ENCODE measurements at places on chromosomes 7 and 10.

- DNase-seq, result no peak
Observed at GRCh38 chr7:16916105-16916639, 34.4 kb upstream of the AGR3 start.

- DNase-seq, result no peak
Observed at GRCh38 chr10:84743483-84743882, 415.1 kb downstream of the CCSER2 start.

DNA sequence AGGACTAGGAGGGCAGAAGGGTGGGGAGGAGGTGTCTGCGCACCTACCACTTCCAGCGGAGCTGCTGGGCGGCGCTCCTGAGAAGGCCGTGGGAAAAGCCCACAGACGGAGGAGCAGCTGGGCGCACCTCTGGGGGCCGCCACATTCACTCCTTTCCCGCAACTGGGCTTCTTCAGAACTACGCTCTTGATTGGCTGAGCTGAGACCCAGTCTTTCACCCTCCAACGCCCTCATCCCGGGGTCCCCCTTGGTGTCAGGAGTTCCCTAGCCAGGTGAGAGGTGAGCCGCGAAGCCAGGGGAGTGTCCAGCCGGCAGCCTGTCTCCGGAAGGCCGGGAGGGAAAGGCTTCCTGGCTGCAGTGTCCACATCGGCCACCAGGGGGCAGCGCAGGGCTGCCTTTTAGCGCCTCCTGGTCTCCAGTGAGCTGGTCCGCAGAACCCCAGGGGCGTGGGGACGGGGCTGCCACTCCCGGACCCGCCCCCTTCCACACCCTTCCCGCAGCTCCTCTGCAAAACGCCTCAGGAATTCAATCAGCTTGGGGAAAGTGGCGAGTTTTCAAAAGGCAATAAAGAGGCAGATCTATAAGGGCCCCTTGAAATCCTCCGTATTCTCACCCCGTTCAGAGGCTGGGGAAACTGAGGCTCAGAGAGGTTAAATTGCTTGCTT is 98.8 kb downstream of the CHST15 start:
- peak; percentile 68 for DNase-seq

- no peak for DNase-seq
Observed at GRCh38 chr10:114256008-114256765, 17.1 kb downstream of the VWA2 start.

- no peak for DNase-seq
Observed at GRCh38 chr10:110508806-110509544, 11.3 kb downstream of the DUSP5 start.

- DNase-seq, result no peak
Observed at GRCh38 chr7:151144387-151144786, 23.1 kb downstream of the GBX1 start.

- DNase-seq, result no peak
Observed at GRCh38 chr7:89223900-89224395, 428.4 kb upstream of the TEX47 start.

- DNase-seq, result no peak
Observed at GRCh38 chr10:119908166-119908565, 15.6 kb downstream of the SEC23IP start.

DNA sequence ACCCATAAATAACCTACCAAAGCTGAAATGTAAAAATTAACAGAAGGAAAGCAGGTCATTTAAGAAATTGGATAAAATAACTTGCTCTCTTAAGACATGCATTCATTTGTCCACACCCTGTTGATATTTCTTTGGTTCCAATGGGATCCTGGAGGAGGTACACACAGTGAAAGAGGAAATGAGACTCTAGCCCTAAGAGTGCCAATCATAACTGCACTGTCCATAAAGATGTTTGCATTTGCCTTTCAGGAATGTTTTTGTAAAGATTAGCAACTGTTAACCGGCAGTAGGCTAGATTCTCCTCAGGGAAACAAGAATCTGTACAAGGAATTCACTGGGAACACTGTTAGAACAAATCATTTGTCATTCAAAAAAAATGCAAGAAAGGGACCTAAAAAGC is 61.0 kb downstream of the MEOX2 start:
- no peak for DNase-seq

GRCh38 chr7:37960483-37960882 is 40.0 kb downstream of the EPDR1 start:
- DNase-seq, result no peak

DNA sequence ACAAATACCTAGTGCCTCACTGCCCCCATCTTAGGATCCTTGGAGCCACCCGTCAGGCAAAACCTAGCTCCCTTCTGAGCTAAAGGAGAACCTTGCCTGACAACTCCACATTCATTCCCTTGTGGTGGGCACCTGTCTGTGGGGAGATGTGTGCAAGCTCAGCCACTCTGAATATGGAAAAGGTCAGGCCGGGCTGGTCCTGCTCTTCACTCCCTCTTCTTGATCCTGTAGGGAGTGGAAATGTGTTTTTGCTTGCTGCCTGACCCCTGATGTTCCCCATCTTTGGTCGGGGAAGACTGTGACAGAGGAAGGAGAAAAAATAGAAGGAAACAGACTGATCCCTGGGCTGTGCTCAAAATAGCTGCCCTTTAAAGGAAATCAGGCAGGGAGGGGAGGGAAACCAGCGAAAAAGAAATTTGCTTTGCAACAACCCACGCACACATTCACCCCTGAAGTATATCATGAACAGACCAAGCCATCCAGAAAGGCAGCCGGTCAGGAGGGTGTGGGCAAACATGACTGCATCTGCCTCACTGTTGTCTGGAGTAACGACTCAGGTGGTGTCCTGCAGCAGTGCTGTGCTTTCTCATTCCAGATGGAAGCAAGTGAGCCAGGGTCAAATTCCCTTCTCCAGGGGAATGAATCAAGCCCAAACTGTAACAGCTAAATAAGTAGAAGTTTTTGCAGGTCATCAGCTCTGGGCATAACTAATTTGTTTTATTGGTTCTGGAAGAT is 74.0 kb downstream of the SCRN1 start:
- DNase-seq, result no peak

DNA sequence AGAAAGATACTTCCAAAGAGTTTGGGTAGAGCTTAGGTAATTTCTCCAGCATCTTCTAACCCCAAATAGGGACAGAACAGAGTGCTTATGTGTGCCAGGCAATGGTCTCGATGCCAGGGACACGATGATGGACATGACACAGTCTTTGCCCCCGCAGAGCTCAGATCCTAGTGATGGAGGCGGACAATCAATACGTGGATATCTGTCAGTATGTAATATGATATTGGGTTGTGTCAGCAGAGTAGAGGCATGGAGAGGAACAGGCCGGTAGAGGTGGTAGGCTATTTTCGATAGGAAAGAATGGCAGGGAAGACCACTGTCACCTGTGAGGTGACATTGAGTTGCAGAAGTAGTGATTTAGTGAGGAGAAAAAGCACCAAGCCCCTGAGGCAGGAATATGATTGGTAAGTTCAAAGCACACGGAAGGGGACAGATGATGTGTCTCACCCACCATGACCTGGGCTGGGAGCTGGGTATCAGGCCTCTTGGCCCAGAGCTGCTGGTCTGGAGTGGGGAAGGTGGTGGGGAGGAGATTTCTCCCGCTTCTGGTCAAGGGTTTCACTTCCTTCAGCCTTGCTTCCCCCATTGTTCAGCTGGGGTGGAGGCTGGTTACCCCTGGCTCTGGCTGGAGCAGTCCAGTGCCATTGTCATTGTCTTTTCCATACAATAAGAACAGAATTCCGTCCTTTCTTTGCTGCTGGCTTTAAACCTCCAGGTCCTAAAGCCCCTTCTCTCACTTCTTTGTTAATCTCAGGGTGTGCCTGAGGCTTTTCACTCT is 36.0 kb upstream of the SRGN start:
- no peak for DNase-seq

DNA sequence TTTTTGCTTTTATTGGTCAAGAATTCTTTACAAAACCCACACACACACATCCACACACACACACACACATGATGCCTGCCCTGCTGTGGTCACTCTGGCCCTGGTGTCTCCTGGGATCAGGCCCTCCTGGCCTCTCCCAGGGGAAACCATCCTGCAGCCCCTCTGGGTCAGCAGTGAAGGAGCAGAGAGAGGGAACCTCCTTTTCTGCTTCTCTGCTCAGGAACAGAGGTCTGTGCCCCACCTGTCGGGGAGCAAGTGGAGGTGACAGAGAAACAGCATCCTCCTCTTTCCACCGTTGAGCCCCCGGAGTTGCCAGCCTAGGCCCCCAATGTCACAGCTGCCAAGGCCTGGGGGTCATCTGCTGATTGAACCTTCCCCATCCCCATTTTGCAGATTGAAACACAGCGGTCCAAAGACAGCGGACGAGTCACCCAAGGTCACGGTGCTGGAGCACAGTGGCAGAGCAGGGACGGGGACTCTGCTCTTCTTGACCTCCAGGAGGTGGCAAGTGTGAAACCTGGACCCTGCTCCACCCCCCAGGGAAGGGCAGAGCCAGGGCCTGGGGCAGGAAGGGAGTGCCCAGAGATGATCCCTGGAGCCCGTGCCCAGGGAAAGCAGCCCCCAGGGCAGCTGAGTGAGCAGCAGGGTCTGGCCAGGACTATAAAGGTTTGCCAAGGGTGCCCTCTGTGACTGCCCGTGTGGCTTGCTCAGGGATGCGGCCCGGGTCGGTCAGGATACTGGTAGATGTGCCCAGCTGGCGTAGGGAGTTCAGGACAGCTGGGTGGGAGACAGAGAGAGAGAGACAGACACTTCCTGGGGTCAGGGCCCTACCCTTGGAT is 15.0 kb upstream of the TBL2 start:
- no peak for DNase-seq

DNA sequence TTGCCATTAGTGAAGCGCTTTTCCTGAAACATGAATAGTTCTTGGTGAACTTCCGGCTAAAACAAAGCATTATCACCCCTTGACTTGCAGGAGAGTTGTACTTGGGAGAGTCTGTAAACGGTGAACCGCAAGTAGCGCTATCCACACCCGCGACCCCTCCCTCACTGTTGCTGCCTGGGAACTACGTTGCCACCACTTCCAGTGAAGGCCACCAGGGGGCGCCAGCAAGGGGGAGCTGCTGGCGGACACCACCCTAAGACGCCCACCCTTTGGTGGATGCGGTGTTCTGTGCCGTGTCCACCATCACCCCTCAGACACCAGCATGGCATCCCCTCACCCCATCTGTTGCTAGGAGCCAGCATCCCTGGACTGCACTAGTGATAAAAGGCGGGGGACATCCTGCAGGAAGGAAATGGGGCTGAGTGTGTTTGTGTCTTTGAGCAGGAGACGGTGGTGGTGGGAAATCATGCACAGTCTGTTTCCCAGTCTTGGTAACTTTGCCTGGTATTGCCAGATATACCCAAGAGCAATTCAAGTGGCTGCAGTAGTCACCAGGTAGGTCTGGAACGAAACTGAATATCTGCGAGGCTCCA is 298.2 kb downstream of the FRMD4A start:
- peak; percentile 38 for DNase-seq

DNA sequence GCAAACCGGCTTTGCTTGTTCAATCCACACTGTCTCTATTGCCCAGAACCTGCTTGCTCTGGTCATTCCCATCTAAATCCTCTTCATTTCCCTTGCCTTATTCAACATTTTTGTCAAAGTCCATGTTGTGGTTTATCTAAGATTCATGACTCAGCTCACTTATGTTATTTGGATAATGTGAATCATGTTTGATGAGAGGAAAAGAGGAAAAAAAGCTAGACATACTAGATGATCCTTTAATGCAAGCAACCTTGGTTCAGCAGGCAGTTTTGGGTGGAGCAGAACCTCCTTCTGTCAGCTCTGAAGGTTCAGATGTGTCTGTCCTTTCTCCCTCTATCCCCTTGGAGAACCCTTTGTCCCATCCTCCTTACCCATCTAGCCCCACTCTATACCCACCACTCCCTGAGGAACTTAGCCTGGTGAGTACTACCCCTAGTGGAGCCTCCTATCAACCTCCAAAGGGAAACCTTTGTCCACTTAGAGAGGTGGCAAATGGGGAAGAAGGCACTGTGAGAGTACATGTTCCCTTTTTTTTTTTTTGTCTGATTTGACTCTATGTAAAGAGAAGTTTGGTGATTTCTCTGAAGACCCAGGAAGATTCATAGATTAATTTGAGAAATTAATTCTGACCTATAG is 2.1 kb upstream of the SAMD9L start:
- DNase-seq, result no peak

- no peak for DNase-seq
Observed at GRCh38 chr10:78968943-78969342, 99.8 kb upstream of the ZMIZ1 start.

- peak; percentile 84 for DNase-seq
Observed at GRCh38 chr7:27130540-27131389, at the start of gene HOXA4. HOXA4 (minus strand) TSS chr7:27130757; CDS start chr7:27130733, 24 bp downstream.

- DNase-seq, result no peak
Observed at GRCh38 chr7:106367664-106368063, 82.9 kb upstream of the NAMPT start.

- no peak for DNase-seq
Observed at GRCh38 chr10:47095848-47096612, 184.8 kb downstream of the PTPN20 start.

- no peak for DNase-seq
Observed at GRCh38 chr7:92968502-92968901, 132.1 kb upstream of the CDK6 start.

- DNase-seq, result peak; percentile 7
Observed at GRCh38 chr10:91034042-91034441, 113.2 kb upstream of the ANKRD1 start.

DNA sequence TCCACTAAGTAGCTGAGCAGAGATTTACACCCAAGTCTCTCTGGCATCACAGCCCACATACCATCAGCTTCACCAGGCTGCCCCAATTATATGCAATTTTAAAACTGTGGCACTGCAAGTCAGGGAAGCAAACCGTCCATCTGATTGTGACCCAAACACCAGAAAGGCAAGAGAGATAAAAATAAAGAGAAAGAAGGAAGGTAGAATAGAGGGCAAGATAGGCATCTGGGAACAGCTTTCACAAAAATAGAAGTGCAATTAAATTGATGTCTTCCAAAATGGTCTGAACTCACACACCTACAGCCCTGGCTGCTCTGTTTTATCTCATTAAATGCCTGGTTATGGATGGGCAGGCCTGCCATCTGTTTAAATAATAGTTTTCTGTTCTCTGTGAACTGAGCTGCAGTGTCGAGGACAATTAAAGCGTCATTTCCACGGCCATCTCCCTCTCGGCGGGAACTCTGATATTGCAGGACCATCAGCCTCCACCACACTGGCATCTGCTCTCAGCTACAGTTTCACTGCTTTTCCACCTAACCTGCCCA is 509.1 kb downstream of the INHBA start:
- no peak for DNase-seq

GRCh38 chr10:110138197-110138812 is 69.1 kb upstream of the MXI1 start:
- peak; percentile 56 for DNase-seq

GRCh38 chr10:10967029-10967428 is 50.6 kb upstream of the CELF2 start:
- DNase-seq, result no peak

Data from kidney capillary endothelial cell (primary cell).